ENCODE measurements at places on chromosomes 1 and 21.

DNA sequence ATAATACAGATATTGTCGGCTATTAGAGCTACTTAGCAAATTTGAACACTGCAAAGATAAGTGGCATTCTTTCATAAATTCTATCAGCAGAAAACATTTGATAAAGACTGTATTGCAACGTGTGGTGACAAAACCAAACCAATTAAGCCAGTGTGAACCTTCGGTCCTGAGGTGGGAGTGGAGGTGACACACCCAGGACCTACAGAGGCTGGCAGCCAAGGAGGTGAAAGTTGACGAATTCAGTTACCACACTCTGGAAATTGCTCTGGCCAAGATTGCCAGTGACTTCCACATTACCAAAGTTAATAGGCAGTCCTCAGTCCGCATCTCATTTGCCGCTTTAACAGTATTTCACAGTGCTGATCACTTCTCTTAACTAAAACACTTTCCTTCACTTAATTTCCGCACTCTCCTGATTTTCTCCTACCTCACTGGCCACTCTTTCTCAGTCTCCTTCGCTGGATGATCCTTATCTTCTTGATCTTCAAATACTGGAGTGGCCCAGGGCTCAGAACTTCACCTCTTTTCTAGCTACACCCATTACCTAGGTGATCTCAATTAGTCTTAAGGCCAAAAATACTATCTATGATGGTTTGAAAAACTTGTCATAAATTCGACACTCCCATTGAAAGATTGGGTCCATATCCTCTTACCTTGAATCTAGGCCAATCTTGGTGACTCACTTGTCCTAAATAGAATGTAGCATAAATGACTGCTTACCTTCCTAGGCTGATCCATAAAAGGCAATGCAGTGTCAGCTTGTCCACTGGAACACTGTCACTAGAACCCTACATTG lies 5.1 kb upstream of the CDC42BPA start:
- no peak for DNase-seq

GRCh38 chr1:106924360-106924759 lies 132.1 kb upstream of the PRMT6 start:
- no peak for DNase-seq

- DNase-seq = no peak
Observed at GRCh38 chr1:39268906-39269305, 64.4 kb downstream of the MACF1 start.

GRCh38 chr1:1088801-1089680 lies 14.9 kb upstream of the RNF223 start:
- peak; percentile 28 for DNase-seq

DNA sequence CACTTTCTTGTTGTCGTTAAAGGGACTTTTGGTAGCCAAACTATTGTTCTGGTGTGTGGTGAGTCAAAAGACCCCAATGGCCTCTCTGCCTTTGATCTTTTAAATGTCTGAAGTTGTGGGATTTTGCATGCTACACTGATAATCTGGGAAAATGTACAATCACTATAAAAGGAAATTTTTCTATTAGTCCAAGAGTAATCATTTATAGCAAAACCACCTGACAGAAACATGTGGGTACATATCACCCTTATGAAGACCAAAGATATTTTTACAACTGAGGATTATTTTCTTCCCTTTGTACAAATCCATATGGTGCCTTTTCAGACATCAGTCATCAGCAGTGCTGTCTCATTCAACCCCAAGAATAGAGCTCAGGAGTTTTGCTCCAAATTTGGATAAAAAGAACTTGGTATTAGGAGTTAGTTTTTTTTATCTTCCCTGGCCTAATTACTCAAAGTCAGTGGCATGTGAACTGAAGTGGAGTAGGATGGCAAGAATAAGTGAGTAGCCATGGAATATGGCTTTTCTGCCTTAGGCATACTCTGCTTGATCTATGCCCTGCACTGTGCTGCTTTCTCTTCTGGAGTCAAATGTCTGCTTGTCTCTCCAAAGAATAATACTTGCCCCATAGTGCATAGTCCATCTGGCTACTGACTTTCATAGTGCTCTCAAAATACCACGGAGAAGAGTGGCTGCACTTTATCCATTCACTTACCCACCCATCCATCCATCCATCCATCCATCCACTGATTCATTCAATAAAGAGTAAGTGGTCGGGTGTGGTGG lies 13.5 kb downstream of the GREM2 start:
- DNase-seq = no peak

DNA sequence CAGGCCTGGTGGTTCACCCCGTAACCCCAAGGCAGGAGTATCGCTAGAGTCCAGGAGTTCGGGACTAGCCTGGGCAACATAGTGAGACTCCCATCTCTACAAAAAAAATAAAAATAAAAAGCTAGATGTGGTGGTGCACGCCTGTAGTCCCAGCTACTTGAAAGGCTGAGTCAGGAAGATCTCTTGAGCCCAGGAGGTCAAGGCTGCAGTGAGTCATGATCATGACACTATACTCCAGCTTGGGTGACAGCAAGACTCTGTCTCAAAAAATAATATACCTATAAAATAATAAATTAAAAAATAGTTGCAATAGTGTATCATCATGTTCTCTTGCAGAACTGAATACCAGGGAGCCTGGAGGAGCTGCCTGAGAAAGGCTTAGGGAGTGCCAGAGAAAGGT lies 19.9 kb upstream of the TMEM39B start:
- no peak for DNase-seq

DNA sequence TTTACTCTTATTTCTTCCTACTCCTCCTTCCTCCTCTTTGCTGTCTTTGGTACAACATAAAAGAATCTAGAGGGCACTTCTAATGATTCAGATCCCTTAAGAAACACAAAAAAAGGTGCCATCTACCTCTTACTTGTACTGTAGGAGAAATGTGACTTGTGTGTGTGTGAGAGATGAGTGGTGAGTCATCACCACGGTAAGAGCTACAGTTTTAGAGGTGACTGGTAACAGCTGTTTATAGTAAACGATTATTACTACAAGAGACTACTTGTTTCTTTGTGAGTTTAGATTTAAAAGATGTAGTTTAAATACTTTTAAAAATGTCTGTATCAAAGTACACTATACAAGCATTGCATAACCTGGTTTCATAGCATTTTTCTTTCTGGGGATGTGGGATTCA lies 40.4 kb downstream of the SLC35D1 start:
- DNase-seq = no peak

GRCh38 chr21:36994501-36995158 lies 11.9 kb upstream of the RIPPLY3 start:
- DNase-seq = peak; percentile 53

DNA sequence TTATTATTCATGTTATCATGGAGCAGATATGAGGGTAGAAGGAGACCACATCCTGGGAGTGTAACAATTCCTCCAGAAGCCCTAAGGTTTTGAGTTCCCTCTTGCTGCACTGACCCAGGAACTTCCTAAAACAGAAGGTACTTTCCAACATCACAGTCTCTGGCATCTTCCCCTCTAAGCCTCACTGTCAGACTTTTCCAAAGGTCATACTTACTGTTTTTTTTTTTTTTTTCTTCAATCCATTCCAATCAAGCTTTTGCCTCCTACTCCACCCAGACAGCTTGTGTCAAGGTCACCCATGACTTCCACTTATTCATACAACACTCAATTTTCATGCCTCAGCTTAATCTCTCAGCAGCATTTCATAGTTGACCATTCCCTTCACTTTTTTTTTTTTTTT lies 18.4 kb upstream of the UQCRHL start:
- no peak for DNase-seq

DNA sequence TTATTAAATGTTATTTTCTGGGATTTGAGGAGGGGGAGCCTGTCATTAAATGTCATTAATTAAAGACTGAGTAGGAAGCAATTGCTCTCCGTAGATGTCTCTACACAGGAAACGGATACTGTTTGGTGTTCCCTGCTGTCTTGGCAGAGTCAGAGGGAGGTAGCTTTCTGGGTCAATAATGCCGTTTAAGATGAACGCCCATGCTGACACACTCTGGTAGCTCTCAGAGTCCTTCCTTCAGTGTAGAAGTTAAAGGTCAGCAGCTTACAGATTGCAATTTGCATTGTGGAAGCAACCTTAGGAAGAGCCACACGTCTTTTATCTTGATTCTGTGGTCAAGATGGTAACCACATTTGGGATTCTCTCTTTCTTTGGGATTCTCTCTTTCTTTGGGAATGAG lies 257.5 kb downstream of the KIF26B start:
- DNase-seq = no peak

All from activated T-cell treated with anti-CD3 and anti-CD28 coated beads, Interleukin-2, amount 50 U/mL, for 24 hours (primary cell).